ENCODE measurements at places on chromosomes 6 and 20.

DNA sequence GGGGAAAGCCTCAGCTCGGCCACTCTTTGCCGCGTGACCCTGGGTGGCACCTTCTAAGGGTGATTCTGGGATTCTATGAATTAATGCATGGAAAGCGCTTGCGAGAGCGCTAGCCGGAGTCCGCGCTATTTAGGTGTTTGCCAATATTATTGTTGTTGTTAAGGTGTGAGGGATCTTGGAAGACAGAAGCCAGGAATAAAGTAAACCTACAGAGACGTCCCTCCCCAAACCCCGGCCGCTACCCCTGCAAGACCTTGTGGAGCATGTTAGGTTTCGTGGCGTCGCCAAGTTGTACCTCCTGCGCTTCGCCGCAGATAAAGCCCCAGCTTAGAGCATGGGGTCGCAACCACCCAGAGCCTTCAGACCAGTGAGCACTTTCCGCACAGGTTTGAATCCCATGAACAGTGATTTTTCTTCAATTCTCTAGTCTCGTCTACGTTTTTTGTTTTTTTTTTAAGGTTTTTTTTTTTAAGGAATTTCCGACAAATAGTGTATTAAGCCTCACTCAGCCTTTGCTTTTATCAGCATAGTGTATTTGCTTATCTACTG, 16.9 kb upstream of the ZSCAN9 start:
- DNase-seq = no peak

GRCh38 chr6:41790045-41790444, 2.6 kb downstream of the TOMM6 start:
- no peak for DNase-seq

GRCh38 chr20:60837173-60837770, 414.8 kb upstream of the CDH4 start:
- DNase-seq = no peak

DNA sequence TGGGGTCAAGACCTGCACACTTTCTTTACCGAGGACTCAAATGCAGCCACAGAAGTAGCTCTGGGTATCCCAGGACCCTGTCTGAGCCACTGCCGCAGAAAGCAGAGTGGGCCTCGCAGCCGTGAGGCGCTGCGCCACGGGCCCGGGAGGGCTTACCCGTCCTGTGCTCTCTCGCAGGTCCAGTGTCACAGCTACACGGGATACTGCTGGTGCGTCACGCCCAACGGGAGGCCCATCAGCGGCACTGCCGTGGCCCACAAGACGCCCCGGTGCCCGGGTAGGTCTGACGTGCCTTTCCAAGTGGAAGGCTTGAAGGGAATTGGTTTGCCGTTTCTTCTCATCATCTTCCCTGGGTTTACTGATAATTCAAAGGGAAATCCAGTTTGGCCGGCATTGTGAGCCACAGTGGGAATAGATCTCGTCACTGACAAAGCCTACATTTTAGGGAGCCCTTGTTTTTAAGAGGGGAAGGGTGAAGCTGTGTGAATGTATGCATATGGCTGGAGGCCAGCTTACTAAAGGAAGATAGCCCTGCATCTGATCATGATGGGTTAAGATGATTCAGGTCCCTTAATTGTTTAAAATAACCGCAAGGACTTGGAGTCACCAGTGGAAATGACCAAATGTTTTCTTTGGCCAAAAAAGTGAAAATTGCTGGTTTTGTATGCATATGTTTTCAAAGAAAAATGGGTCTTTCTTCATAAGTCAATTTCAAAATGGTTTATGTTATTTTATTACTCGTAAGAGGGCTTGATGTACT, 86.6 kb downstream of the SMOC2 start:
- DNase-seq = no peak

DNA sequence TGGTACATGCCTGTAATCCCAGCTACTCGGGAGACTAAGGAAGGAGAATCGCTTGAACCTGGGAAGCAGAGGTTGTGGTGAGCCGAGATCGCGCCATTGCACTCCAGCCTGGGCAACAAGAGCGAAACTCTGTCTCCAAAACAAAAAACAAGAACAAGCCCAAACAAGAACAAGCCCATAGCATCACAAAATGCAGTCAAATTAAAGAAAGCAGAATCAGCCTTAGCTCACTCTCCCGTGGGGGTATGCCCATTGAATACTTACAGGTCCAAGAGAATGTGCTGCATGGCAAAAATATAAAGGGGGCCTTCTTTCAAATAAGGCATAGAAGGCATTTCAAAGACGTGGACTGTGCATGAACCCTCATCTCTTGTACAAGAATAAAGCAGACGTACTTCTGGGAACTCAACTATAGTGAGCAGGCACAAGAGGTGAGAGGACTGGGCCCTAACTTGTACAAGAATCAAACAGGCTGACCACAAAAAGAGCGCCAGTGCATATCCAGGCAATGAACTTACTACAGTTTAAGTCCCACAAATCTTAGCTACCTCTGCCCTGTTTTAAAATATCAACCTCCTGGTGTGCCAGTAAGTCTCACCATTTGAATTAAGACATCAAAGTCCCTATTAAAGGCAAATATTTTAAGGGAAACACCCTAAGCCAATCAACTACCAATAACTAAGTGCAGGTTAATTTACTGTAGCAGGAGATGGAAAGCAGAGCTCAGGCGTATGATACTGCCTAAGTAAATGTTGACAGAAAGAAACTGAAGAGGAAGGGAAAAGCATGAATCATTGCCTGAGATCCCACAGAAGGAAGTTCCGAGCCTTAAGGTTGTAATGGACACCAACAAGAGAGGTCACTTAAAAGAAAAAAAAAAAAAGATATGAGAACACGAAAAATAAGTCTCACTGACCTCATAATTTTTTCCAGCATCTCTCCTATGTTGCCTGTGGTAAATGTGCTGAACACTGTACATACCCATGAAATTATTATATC, 37.4 kb downstream of the TOMM6 start:
- DNase-seq = no peak

All from AG09309 (cell line).